ENCODE measurements at places on chromosomes 5 and 9. TPM values are rescaled to one million over a fixed set of nuclear protein-coding genes. Genes with fewer than 3 reads are reported as not detected.

- DNase-seq: peak; percentile 66
- peaks cover 4% of the 10 kb centered on the region for H3K4me1 ChIP-seq
- H3K36me3 ChIP-seq: no peaks in the 10 kb centered on the region
- H3K4me3 ChIP-seq: peak overlapping the region; percentile 31
These were observed 3.5 kb upstream of the LRRC14B start for GRCh38 chr5:187617-188451.

DNA sequence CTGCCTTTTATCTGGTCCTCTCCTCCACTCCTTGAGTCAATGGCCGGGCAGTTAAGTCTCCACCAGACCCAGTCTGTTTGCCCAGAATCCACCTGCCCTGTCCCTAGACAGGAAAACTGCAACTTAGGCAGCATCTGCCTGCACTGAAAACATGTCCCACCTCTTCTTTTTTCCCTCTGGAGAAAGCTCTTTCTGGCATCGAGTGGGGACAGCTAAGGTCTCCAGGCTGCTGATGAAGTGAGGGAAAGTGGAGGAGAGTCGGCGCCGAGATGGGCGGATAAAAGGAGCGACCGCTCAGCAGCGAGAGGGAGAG, 243 bp upstream of the SHISAL2B start:
- no peak overlapping the region for H3K27ac ChIP-seq
- H3K4me1 ChIP-seq: peaks cover 7% of the 10 kb centered on the region
- peak overlapping the region; percentile 57 for H3K4me3 ChIP-seq
- H3K36me3 ChIP-seq: no peaks in the 10 kb centered on the region
- no peak for DNase-seq

GRCh38 chr9:122192261-122192875, 32.7 kb downstream of the MORN5 start:
- DNase-seq: peak; percentile 76
- no peak overlapping the region for H3K27ac ChIP-seq
- H3K4me1 ChIP-seq: no peaks in the 10 kb centered on the region
- H3K4me3 ChIP-seq: no peak overlapping the region
- H3K27me3 ChIP-seq: peaks cover 3% of the 10 kb centered on the region

DNA sequence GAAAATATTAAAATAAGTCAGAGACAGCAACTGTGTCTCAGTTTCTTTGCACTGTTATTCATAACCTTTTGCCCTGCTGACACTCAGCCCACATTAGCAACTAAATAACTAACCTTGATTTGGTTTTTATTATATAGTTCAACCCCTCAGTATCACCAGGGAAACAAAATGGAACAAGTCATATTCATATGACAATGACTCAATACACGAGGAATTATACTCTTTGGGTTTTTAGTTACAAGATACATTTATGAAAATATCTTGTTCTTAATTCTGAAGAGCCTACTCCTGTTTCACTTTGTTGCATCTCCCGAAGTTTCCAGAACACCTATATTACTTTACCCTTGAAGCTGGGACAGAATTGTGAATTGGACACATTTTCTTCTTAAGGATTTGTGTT, 845.4 kb downstream of the EFNA5 start:
- no peaks in the 10 kb centered on the region for H3K4me1 ChIP-seq
- H3K4me3 ChIP-seq: no peak overlapping the region
- no peaks in the 10 kb centered on the region for H3K36me3 ChIP-seq

GRCh38 chr5:172864747-172865146, 30.7 kb downstream of the ERGIC1 start:
- no peak overlapping the region for H3K4me3 ChIP-seq
- H3K27me3 ChIP-seq: no peaks in the 10 kb centered on the region
- peak overlapping the region; percentile 17 for H3K27ac ChIP-seq
- peaks cover 64% of the 10 kb centered on the region for H3K4me1 ChIP-seq
- no peak for DNase-seq

DNA sequence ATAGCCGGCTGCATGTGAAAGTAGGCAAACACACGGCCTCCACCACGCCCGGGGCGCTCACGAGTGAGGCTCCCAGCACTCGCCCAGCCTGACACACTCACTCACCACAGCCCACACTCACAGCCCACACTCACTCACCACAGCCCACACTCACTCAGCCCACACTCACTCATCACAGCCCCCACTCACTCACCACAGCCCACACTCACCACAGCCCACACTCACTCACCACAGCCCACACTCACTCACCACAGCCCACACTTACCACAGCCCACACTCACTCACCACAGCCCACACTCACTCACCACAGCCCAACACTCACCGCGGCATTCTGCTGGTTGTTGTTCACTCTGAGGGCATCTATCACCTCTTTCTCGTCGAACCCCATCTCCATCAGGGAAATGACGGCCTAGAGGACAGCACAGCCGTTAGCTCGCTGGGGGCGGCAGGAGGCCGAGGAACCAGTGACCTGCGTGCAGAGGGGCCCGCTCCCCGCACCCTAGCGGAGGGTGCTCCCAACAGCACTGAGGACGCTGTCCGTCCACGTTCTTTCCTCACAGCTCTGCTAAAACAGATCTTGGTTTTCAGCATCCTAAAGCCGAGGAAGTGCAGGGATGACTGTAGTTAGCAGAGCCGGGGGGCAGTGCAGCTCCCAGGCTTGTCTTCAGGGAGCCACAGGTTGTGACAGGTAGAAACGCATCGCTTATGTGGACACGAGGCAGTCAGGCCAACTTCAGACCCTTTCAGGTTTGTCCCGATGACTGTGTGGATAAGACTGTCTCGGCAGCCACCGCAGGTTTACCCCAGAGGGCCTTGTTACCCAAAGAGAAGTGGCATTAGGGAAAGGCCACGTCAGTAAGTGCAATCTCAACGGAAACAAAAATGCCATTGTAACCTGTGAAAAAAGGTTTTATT, 21.6 kb downstream of the UBAC1 start:
- H3K36me3 ChIP-seq: peaks cover 35% of the 10 kb centered on the region
- peak; percentile 53 for DNase-seq
- no peaks in the 10 kb centered on the region for H3K27me3 ChIP-seq
- H3K27ac ChIP-seq: no peak overlapping the region
- H3K4me3 ChIP-seq: no peak overlapping the region

- DNase-seq: no peak
- no peak overlapping the region for H3K4me3 ChIP-seq
- H3K36me3 ChIP-seq: no peaks in the 10 kb centered on the region
- peaks cover 24% of the 10 kb centered on the region for H3K4me1 ChIP-seq
These were observed 160.2 kb downstream of the MACROH2A1 start for GRCh38 chr5:135238622-135239452.

DNA sequence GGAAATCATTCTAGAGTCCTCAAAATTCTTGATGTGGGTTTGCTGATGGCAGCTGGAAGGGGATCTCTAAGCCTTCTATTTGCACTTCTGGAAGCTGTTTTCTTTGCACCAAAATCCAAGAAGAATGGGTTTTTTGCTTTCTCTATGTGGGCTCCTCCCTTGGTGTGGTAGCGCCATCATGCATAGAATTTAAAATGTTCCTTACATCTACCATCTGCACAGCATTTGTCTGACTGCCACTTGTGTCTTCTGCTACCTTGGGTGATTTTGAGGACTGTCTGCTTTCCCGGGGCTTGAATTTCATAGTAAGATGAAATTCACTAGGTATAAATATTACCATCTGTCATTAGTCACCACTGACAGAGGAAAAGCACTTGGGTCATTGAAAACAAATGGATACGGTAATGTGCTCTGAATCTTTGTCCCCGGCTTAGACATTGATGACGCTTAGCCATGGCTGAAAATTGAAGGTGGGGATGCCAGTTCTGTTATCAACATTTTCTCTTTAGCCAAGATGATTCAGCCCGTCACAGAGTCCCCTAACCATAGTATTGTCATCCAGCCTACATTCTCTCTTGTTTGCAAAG, 30.0 kb downstream of the SNX30 start:
- H3K4me1 ChIP-seq: no peaks in the 10 kb centered on the region
- DNase-seq: no peak
- H3K4me3 ChIP-seq: no peak overlapping the region
- H3K27ac ChIP-seq: no peak overlapping the region

- no peak overlapping the region for H3K4me3 ChIP-seq
- peak; percentile 90 for DNase-seq
- H3K4me1 ChIP-seq: peaks cover 40% of the 10 kb centered on the region
- H3K36me3 ChIP-seq: peaks cover 4% of the 10 kb centered on the region
- H3K27ac ChIP-seq: peak overlapping the region; percentile 72
These were observed 207.0 kb downstream of the AOPEP start for GRCh38 chr9:94933511-94933828.

- H3K4me3 ChIP-seq: no peak overlapping the region
- H3K4me1 ChIP-seq: no peaks in the 10 kb centered on the region
- no peaks in the 10 kb centered on the region for H3K36me3 ChIP-seq
- H3K27me3 ChIP-seq: no peaks in the 10 kb centered on the region
- DNase-seq: peak; percentile 1
These were observed 935.1 kb upstream of the WWC1 start for GRCh38 chr5:167356374-167356773.

DNA sequence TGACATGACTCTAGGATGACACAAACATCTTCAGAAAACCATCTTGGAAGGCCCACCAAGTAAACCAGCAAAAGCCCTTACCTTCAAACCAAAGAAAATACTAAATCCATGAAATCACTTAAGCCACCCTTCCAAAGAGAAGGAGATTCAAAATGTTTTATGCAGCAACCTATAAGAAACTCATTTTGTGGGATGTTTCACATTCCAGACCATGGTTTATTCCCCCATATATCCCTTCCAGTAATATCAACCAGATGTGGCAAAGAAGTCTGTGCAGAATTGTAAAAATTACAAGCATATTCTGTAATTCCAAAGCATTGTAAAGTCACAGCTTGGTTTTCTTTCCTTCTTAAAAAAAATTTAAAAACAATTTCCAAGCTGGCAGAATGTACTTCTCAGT, 117.4 kb downstream of the SLIT3 start:
- no peak overlapping the region for H3K27ac ChIP-seq
- H3K27me3 ChIP-seq: no peaks in the 10 kb centered on the region
- DNase-seq: no peak
- no peaks in the 10 kb centered on the region for H3K36me3 ChIP-seq
- H3K4me1 ChIP-seq: peaks cover 11% of the 10 kb centered on the region

- no peak overlapping the region for H3K27ac ChIP-seq
- no peak overlapping the region for H3K4me3 ChIP-seq
- no peaks in the 10 kb centered on the region for H3K4me1 ChIP-seq
- H3K36me3 ChIP-seq: no peaks in the 10 kb centered on the region
- H3K27me3 ChIP-seq: no peaks in the 10 kb centered on the region
These were observed 91.5 kb downstream of the TTLL11 start for GRCh38 chr9:122001491-122002201.

- peaks cover 2% of the 10 kb centered on the region for H3K27me3 ChIP-seq
- no peaks in the 10 kb centered on the region for H3K4me1 ChIP-seq
- no peak overlapping the region for H3K27ac ChIP-seq
- peak; percentile 62 for DNase-seq
- H3K4me3 ChIP-seq: no peak overlapping the region
These were observed 264.6 kb downstream of the TMEM167A start for GRCh38 chr5:82812575-82812974.

The DRD1 gene
- total RNA-seq: under 0.01 TPM

The NDUFS4 gene
- 78.2 TPM for total RNA-seq

The ODF2 gene
- 26.4 TPM for total RNA-seq

The ASS1 gene
- 195 TPM for total RNA-seq

The ADAMTSL2 gene
- total RNA-seq: under 0.01 TPM

The PCDHA1 gene
- total RNA-seq: not detected

The LPAR1 gene
- total RNA-seq: 119 TPM

The AIF1L gene
- under 0.01 TPM for total RNA-seq

The C9orf50 gene
- 0.36 TPM for total RNA-seq

The PLGRKT gene
- total RNA-seq: 15.6 TPM
